ENCODE measurements at places on chromosomes 5 and 9.

- no peak for DNase-seq
Observed at GRCh38 chr9:126933334-126933980, 18.9 kb downstream of the RALGPS1 start.

DNA sequence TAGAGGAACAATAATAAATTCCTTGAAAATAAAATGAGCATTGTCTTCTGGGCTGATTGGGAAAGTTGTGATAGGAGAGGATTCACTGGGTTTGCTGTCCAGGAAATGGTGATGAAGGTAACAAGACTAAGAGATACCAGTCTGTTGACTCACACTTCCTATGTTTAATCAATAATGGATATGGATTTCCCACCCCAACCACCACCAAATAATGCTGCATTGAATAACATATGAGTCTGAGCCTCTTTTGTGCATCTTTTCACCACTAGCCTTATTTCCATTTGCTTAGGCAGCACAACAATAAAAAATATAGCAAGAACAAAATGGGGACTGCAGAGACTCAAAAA is 120.2 kb upstream of the NFIB start:
- DNase-seq = no peak

DNA sequence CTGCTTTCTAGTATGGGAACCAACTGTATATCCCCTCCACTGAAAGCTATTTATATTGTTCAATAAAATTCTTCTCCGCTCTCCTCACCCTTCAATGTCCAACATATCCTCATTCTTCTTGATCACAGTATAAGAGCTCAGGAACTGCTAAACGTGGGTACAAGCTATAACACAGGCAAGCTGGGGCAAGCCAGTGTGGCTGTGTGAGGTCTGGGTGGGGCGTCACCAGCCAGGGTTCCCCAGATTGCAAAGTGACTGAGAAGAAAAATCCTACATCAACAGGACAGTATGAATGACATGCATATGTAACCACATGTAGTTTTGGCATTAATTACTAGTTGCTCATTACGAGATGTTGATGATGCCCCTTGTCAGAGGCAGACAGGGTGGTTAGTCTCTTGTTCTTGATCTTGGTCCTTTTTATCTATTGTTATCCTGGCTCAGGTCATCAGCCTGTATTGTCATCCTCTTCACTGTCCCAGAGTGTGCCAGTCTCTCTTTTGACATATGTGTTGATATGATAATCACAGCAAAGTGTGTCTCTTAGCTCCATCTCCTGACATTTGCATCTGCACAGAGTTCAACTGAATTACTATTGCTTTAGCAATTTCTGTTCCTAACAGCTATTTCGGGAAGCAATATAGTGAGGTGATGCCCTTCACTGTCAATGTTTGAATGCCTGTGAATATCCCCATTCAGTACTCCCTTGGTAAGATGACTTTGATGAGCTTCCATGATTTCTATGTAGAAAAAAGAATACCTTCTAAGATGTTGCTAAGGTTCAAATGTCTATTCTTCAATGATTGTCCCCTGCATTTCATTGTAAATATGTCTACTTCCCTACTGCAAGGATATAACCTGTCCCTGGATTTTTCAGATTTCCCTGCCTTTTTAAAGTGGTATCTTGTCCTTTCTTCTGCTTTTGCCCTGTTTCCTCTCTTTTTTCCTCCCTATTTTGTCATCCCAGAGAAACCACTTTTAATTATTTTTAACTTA is 140.3 kb downstream of the MAT2B start:
- no peak for DNase-seq

DNA sequence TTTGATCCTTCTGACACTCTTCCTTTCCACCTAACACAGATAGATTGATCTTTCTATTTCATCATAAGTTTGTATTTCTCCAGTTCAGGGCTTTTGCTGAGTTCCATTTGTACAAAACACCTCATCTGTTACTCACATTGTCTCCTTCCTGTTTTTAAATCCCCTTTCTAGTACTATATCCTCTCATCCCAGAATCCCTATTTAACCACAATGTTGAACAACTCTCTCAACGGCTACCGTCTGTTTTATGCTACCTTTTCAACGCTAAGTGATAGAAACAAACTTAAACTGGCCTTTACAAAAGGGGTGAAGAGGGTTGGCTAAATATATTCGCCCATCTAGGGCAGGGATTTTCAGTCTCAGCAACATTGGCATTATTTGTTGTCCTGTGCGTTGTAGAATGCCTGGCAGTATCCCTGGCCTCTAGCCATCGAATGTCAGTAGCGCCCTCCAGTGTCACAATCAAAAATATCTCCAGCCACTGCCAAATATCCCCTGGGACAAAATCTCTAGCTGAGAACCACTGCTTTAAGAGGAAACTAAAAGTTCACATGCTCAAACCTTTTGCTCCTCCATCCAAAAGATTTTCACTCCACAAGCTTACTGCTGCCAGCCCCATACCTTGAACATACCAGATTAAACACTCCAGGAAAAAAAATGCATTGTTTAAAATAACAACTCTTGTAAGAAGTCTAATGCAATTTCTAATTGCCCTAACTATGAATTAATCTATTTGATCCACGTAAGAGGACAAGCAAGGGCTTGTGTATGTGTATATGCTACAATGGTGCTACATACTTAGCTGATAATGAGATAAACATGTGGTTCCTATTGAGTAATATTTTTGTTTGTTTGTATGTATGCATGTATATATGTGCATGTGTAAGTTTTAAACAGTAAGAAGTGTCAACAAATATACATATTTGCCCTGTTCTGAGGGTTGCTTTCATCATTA is 344.0 kb downstream of the PTPRD start:
- DNase-seq = peak; percentile 49

- DNase-seq = no peak
Observed at GRCh38 chr9:12759761-12760160, 15.1 kb upstream of the LURAP1L start.

DNA sequence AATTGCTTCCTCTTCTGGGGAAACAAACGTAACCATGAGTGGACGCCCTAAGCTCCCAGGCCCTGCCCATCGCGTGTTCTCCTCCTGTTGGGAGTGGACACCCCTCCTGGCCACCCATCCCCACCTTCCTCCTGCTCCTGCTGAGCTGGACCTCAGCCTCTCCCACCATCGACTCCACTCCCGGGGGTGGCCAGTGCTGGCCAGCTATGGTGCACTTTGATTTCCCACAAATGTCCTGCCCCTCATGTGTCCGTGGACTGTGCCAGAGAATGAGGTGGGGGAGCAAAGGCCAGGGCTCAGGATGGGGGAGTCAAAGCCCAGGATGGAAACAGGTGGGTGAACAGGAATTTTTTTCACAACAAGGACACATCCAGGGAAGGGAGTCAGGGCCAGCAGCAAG is 62.8 kb downstream of the MED10 start:
- DNase-seq = no peak

GRCh38 chr9:3692606-3693005 is 166.8 kb upstream of the RFX3 start:
- no peak for DNase-seq

- peak; percentile 85 for DNase-seq
Observed at GRCh38 chr5:137954131-137954879, 65.0 kb downstream of the PKD2L2 start.

- no peak for DNase-seq
Observed at GRCh38 chr9:112349008-112349333, 15.6 kb upstream of the PTBP3 start.

DNA sequence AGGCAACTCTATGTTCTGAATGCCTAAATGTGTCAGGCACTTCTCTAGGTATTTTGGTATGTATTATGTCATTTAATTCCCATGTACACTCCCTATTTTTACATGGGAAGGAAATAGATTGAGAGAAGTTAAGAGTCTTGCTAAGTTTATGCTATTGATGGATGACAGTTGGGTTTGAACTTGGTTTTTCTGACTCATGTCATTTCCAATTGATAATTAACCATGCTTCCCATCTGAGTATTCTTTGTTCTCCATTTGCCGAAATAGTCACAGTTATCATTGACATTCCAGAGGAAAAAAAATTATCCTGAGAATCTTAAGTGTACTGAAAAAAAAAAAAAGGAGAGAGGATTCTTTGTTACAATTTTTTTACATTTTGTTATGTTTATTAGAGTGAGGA is 23.1 kb upstream of the DMRTA1 start:
- DNase-seq = no peak

DNA sequence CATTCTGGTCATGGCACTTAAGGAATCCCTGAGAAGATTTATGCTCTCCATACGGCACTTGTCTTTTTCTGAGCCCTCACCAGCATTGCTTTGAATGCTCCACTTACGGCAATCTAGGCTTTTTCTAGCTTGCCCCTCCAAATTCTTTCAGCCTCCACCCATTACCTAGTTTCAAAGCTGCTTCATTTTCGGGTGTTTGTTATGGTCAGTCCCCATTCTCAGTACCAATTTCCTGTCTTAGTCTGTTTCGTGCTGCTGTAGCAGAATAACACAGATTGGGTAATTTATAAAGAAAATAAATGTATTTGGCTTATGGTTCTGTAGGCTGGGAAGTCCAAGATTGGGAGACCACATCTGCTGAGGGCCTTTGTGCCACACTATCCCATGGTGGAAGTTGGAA is 42.0 kb downstream of the ARHGEF28 start:
- DNase-seq = no peak

DNA sequence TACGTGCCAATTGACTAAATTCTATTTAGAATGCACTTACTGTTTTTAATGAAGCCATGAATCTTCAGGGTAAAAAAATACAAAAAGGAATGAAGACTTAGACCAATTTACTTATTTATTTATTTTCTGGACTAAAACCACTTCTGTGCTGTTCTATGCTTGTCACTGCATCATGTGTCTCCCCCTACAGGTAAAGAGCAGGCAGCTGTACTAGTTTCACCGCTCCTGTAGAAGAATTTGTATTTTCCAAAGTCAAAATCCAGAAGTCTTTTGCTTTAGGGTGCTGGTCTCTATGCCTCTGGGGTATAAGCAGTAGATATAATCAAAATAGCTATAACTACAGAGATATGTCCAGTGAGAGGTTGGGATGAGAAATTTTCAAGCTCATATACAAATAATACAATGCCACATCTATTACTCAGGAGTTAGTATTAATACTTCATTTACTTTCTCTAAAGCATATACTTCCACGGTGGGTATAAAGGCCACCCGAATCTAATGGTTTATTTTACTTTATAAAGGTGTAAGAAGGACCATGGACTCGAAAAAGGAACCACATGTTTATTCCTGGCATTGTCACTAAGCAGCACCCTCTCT is 591.5 kb downstream of the RAB3C start:
- peak; percentile 80 for DNase-seq

GRCh38 chr5:87899208-87899661 is 369.4 kb downstream of the TMEM161B start:
- no peak for DNase-seq

- peak; percentile 51 for DNase-seq
Observed at GRCh38 chr5:8908055-8908683, 637.7 kb downstream of the SEMA5A start.

DNA sequence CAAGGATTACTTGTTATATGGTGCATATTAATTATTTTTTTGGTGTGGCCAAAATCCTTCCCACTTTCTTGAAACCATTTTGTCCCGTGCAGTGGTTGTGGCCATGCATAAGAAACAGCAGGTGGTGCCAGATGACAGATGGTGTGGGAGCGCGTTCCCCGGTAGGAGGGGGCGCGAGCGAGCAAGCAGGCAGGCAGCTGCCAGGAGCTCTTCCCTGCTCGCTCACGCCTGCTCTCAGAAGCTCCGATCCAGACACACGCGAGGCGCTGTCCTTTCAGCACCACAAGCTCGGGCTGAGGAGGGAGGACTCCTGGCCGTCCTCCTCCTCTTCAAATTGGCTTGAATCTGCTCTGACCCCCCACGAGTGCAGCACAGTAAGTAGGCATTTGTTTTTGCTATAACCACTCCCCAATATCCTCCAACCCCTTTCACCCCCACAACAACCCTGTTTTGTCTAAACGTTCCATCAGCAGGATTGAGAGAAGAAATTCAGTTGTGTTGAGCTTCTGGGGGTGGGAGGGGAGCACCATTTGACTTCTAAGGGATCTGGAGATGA is at the start of gene NSG2:
Gene NSG2 (plus strand): TSS at position 237 of the 556 bp plus-strand sequence. CDS start 1,050 bp downstream, outside the sequence.
- peak; percentile 88 for DNase-seq

DNA sequence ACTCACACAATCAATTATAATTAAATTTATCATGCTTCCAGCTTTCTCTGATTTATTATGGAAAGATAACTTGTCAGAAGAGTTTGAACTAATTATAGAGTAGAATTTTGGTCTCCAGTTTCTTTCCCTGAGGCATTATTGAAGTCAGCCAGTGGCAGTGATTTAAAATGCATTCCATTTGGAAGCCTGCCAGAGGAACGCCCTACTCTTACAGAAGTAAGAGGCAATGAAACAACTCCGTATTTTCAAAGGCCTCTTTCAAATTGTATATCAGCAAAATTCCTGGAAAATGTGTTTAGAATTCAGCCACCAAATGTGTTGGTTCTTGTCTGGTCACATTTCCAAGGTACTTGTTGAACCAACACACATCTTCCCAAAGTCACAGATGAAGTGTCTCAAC is 640.9 kb downstream of the SEMA5A start:
- DNase-seq = peak; percentile 62

GRCh38 chr5:113140837-113141671 is 164.5 kb downstream of the DCP2 start:
- peak; percentile 89 for DNase-seq

GRCh38 chr5:169126481-169127021 is 174.4 kb downstream of the SLIT3 start:
- DNase-seq = peak; percentile 9

DNA sequence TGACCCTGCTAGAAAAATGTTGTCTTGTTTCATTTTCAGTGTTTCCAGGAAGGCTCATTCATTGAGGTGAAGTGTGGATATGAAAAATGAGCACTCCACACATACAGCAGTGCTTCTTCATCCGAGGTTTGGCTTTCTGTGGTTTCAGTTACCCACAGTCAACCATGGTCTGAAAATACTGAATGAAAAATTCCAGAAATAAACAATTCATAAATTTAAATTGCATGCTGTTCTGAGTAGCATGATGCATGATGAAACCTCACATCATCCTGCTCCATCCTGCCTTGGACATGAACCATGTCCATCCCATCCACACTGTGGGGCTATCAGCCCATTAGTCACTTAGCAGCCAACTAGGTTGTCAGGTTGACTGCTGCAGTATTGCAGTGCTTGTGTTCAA is 10.4 kb upstream of the SLC45A2 start:
- DNase-seq = peak; percentile 89

DNA sequence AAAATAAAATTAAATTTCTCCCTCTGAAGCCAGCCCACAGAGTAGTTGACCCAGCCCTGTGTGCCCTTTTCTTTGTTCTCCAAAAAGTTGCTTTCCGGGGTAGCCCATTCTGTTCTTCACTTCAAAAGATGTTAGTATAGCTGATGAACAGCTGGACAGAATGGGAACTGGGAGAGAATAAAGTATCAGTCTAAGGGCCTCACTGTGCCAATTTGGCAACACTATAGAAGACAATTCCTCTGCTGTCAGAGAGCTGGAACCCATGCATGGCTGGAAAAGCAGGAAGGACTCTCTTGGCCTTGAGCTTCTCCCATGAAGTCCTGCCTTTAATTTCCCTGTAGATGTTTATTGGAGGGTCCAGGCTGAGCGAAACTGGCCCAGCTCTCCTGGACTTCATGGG is 11.0 kb upstream of the TNFSF8 start:
- DNase-seq = no peak

DNA sequence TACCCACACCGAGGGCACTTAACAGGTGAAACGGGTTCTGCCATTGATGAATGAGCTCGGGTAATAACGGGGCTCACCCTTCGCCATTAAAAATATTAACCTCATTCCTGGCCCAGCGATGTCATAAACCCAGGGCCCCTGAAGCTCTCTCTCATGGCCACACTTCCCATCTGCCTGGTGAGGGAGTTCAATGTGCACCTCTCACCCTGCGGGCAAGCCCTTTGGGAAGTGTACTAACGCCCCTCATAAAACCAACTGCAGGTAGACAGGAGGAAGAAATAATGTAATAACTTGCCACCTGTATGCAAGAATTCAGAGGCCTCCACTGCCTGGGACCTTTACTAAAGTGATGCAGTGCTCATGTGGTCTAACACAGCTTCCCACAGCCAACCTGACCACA is 35.1 kb downstream of the SHB start:
- no peak for DNase-seq

Data from fibroblast of skin of right biceps (primary cell).